Suprapubic skin (tissue), 4 donors: ENCODE measurements at places on chromosomes 16 and 17.

DNA sequence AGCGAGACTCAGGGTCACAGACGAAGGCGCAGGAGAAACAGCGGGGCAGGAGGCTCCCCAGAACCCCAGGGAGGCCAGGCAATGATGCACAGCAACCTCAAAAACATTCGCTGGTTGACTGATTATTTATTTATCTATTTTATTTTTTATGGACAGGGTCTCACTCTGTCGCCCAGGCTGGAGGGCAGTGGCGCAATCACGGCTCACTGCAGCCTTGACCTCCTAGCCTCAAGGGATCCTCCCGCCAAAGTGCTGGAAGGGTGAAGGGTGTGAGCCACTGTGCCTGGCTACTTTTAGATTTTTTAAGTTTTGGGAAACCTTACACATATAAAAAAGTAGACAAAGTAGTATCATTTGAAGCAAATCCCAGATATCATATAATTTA lies 83.5 kb downstream of the ZNF778 start:
- DNase-seq = no peak

GRCh38 chr16:83738923-83739503 lies 68.8 kb upstream of the HSBP1 start:
- DNase-seq = no peak

DNA sequence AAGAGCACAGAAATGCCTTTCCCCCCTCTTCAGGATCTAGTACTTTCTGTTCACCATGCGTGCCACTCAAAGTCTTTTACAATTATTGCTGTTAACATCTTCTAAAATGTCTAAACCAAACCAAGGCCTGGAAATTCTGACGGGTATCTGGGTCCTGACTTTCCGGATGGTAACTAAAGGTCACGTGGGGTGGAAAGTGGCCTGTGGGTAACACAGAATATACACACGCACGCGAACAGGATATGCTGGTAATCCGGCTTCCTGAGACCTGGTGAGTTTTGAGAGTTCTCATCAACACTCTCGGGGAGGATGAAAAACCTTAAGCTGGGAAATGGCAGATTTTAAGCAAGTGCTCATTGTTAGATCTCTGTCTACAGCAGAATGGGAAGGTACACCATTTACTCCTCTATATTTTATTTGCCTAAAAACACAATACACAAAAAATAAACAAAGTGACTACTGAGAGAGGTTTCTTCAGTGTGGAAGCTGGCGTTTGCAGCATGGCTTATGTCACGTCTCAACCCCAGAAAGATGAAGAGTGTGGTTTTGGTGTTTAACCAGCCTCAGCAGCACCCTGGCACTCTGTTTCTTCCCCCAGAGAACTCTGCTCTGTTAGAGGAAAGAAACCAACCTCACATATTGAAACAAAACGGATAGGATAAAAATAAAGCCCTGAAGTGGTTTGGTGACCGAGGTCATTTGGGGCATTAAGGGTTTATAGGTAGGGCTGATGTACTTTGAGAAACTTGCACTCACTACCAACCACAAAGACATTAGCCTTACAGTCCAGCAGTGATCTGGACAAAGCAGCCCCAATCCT lies 37.3 kb downstream of the SMG6 start:
- no peak for DNase-seq

- DNase-seq = no peak
Measured at GRCh38 chr16:88773812-88774291, 11.2 kb downstream of the PIEZO1 start.

- DNase-seq = no peak
Measured at GRCh38 chr17:48592057-48592514, 1.5 kb downstream of the HOXB5 start.

GRCh38 chr16:57016831-57017230 lies 27.5 kb downstream of the NLRC5 start:
- DNase-seq = peak; percentile 34

DNA sequence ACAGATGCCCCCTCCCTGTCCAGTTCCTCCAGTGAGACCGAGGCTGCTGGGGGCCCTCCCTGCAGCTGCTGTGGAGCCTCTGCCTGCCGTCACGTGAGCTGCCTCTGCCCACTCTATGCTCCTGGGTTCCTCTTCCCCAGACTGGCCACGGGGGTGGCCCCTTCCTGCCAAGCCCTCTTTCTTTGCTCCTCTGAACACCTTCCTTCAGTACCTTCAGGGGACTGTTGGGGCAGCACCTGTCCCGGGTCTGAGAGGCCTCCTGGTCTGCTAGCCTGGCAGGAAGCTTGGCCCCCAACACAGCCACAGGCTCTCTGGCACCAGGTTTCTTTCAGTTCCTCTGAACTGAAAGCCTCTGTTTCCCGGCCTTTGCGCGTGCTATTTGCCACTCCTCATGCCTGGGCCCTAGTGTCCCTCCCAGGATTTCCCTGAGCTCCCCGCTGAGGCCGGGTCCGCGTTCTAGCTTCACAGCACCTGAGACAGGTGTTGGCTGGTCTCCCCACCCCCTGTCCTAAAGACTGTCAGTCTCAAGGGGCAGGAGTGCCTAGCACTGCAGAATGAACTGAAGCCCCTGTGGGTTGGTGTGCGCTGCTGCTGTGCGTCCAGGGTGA lies 6.6 kb upstream of the ATP6V0C start:
- DNase-seq = no peak

DNA sequence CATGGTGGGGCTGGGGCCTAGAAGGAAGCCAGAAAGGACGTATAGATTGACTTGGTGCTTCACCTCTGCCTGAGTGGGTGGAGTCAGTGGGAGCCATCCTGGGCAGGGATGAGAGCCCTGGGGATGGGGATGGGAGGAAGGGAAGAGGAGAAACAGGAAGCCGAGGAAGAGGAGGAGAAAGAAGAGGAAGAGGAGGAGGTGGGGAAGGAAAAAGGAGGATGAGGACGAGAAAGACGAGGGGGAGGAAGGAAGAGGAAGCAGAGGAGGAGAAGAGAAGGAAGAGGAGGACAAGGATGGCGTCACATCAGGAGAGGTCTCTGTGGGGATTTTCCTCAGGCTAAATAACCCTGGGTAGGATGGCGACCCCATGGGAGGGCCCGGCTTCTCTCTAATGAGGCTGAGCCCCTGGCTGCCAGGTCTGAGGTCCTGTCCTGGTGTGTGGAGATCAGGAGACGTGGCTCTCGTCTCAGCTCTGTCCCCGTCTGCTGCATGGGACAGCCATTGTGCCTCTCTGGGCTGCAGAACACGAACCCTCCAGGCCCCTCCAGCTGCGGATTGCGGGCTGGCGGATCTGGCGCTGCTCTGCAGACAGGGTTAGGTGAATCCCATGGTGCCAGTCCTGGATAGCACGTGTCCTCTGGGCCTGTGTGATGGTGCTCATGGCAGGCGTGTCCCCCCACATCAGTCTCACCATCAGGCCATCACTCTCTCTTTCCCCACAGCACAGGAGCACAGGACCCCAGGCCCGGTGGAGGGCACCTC lies 35.5 kb upstream of the MTSS2 start:
- no peak for DNase-seq

DNA sequence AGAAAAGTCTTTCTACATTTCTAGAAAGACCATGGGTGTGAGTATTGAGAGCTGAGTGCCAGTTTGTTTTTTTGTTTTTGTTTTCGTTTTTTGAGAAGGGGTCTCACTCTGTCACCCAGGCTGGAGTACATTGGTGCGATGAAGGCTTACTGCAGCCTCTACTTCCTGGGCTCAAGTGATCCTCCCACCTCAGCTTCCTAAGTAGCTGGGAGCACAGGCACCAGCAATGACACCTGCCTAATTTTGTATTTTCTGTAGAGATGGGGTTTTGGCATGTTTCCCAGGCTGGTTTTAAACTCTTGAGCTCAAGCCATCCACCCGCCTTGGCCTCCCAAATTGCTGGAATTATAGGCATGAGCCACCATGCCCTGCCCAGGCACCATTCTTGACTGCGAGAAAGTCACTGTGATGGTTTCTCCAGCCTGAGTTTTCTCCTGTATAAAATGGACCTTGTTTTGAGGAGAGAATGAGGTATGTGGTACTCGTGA lies 673.8 kb downstream of the MAF start:
- no peak for DNase-seq

DNA sequence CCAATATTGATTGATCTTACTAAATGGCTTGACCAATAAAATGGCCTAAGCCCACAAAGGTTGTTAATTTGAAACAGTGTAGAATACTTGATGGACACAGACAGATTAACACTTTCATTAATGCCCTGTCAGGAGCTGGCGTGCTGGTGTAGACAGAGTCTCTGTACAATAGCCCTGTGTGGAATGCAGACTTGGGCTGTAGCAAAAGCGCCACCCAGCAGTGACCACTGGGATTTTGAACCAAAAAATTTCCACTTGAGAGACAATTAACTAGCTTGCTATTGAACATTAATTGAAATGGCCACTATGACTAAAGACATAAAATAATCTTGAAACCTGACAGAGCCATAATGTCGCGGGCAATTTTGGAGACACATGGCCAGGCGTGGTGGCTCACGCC lies 19.7 kb upstream of the GUCY2D start:
- peak; percentile 41 for DNase-seq

- no peak for DNase-seq
Measured at GRCh38 chr17:539766-540165, 174.9 kb downstream of the VPS53 start.

GRCh38 chr17:82710499-82711232 lies 5.8 kb upstream of the FN3KRP start:
- peak; percentile 72 for DNase-seq

DNA sequence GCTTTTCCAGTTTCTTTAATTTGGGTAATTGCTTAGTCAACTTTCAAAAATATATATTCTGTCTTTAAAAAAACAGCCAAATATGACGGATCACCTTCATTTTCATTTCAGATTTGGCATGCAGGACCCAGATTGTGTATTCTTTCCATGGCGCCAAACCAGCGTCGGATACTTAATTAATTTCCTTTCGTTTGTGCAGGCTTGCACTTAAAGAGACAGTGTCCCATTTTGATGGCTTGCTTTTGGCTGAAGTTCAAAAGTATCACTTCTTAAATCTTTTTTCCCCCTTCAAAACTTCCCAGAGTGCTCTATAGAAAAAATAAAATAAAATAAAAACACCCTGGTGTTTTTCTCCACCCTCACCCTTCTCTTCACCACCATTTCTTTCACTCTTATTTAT lies 394.5 kb upstream of the SOX9 start:
- no peak for DNase-seq

- DNase-seq = no peak
Measured at GRCh38 chr17:28741358-28742349, 2.2 kb upstream of the TRAF4 start.

DNA sequence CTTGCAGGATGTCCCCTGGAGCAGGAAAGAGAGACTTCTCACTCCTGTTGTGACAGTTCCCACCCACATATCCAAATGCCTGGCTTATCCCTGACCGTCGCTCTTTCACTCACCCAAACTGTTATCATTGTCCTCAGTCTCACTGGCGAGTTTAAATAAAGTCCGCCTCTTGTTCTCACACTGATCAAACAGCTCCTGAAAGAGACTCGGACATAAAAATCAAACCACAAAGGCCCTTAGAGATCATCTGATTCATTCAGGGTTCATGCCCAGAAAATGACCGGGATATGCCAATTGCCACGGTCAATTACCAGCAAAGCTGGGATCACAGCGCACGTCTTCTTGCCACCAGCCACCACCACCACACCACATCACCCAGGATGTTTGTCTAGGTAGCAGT lies 19.9 kb downstream of the GGA3 start:
- no peak for DNase-seq

DNA sequence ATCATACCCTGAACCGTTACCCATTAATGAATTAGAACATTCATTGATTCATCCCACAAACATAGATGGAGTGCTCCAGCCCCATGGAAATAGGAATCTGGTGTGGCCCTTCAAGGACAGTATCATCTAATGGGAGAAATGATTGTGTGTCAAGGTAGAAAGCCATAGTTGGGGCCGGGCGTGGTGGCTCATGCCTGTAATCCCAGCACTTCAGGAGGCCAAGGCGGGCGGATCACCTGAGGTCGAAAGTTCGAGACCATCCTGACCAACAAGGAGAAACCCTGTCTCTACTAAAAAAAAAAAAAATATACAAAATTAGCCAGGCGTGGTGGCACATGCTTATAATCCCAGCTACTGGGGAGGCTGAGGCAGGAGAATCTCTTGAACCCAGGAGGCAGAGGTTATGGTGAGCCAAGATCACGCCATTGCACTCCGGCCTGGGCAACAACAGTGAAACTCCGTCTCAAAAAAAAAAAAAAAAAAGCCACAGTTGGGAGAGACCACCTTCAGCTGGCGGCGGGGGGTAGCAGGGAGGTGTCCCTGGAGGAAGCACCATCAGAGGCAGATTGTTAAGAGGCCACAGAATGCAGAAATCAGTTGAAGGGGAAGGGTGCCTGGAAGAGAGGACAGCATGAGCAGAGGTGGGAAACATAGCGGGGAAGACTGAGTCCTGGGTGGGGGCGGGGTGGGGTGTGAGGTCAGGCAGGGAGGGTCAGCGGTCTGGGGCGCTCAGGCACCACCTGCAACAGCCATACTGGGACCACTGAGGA lies 60.0 kb downstream of the USP22 start:
- no peak for DNase-seq

DNA sequence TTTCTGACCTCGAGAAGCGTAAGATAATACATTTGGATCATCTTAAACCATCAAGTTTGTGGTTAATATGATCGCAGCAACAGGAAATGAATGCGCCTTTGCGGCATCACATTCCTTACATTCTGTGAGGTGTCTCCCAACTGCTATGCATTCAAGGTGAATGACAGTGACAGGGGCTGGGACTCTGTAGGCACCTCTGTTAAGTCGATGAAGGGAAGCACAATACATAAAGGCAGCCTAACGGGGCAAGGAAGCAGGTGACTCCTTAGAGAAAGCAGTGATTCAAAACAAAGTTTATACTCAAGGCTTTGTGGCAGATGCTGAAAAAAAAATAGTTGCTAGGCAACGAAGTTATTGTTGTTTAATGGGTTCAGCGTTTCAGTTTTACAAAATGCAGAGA lies 21.6 kb upstream of the EVPL start:
- no peak for DNase-seq

- no peak for DNase-seq
Measured at GRCh38 chr16:50593410-50594150, 45.4 kb downstream of the NKD1 start.

DNA sequence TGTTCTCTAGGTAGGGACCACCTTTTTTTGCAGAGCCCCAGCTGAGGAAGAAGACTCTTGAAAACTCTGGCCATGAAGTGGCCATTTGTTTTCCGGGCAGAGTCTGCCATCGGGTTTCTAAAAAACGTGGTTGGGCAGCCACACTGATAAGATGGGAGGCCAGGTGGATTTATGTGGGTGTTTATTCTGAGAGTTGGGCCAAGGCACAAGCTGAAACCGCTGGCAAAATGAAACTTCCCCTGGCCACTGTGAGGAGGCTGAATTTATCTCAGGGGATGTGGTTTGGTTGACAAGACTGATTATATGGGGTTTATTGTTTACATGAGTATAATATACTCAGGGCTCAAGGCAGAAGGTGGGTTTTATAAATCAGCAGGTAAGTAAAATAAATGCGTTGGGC lies 421.8 kb downstream of the UTP18 start:
- no peak for DNase-seq

- DNase-seq = no peak
Measured at GRCh38 chr17:64103391-64104364, 26.3 kb downstream of the ERN1 start.

- peak; percentile 65 for DNase-seq
Measured at GRCh38 chr16:86217001-86217890, 293.1 kb upstream of the FOXF1 start.
